ENCODE measurements at places on chromosomes 1 and 21.

GRCh38 chr1:119569095-119569494 lies 62.1 kb downstream of the HSD3B1 start:
- DNase-seq, result no peak

DNA sequence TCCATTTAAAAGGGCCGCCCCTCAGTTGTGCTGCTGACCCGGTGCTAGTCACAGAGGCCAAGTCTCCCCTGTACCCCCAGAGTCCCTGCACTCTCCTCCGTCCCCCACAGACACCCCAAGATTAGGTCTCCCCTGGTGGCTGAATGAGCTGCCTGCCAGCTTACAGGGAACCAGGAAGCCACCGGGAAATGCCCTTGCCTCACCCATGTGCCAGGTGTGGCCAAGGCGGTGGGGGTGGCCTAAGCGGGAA lies 32.7 kb downstream of the HSPG2 start:
- DNase-seq, result no peak

- no peak for DNase-seq
These were observed 25.5 kb downstream of the STUM start for GRCh38 chr1:226574044-226574443.

- no peak for DNase-seq
These were observed 21.6 kb upstream of the CLDN14 start for GRCh38 chr21:36501589-36501892.

DNA sequence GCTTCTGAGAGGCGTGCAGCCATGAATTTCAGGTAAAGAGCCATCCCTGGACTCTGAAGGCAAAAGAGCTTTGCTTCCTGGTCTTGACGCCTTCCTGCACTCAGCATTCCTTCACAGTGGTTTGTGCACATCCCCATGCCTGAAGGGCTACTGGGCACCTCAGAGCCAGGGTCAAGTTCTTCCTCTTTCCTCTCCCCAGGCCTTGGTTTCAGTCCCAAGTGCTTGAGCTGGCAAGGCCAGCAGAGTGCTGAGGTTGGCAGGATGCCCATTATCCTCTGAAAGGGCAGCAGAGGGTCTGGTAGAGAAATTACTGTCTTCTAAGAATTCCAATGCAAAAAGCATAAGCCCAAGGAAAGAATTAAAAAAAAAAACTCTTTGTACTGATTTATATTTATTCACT lies 1064.9 kb downstream of the TTLL7 start:
- peak; percentile 40 for DNase-seq

- DNase-seq, result no peak
These were observed 117.2 kb downstream of the PLPP3 start for GRCh38 chr1:56462209-56462608.

DNA sequence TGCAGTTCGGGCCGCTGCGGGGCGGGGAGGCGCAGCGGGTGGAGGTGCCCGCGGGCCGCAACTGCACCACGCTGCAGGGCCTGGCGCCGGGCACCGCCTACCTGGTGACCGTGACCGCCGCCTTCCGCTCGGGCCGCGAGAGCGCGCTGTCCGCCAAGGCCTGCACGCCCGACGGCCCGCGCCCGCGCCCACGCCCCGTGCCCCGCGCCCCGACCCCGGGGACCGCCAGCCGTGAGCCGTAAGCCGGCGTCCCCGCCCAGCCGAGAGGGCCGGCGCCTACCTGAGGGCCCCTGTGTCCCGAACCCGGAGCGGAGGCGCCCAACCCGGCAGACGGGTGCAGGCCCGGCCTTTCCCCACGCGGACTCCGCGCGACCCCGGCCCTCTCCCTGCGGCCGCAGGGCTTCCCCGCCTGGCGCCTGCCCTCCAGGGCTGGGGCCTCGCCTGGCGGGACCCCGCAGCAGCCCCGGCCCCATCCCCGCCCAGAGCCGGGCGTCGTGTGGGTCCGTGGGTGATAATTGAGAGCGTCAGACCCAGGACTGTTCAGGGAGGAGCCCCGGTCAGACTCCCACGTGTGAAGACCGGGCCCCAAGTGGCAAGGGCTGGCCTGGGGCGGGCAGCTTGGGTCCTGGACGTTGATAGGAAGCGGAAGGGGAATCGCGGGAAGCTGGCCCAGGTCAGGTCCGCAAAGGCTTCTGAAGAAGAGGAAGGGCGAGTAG lies 4.2 kb downstream of the VWA1 start:
- DNase-seq, result no peak

DNA sequence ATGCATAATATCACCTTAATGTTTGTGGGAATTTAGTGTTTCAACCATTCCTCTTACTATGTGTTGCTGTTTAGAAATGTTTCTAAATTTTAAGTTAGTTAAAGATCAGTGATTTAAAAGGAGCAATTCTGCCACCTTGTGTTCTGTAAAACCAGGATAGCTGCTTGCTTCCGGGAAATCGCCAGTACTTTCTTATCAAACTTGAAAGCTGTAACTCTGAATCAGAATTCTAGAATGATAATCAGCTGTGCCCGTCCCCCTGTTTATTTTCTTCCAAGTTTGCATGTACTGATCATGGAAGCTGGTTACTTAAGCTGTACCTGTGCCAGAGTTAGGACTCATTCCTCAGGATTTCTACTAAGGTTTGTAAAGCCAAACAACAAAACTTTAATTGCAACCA lies 656.4 kb downstream of the LTN1 start:
- DNase-seq, result peak; percentile 39

- no peak for DNase-seq
These were observed 41.1 kb downstream of the ZNF678 start for GRCh38 chr1:227604446-227604845.

DNA sequence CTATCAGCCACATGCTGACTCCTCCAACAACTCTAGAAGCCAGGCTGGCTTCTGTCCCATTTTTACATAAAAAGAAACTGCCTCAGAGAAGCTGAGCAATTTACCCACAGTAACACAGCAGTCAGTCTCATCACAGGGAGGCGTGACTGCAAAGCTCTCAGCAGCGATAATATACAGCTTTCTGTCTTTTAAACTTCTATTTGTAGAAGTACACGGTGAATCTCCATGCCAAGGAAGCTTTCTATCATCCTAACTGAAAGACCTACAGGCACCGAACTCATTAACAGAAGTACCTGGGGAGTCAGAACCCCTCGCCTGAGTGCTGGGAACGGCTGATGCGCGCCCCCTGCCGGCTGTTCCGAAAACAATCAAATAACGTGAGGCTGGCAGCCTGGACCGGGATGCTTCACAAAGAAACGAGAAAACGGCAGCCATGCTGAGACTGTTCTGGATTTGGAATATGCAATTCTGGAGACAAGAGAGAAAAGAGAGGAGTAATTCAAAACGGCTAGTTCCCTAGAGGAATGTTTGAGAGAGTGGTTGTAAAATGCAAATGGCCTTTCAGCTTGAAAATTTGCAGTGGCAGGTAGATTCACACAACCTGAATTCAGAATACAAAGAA lies 43.5 kb upstream of the RAB4A start:
- peak; percentile 85 for DNase-seq

GRCh38 chr1:94819238-94819944 lies 766 bp upstream of the SLC44A3 start:
- no peak for DNase-seq

DNA sequence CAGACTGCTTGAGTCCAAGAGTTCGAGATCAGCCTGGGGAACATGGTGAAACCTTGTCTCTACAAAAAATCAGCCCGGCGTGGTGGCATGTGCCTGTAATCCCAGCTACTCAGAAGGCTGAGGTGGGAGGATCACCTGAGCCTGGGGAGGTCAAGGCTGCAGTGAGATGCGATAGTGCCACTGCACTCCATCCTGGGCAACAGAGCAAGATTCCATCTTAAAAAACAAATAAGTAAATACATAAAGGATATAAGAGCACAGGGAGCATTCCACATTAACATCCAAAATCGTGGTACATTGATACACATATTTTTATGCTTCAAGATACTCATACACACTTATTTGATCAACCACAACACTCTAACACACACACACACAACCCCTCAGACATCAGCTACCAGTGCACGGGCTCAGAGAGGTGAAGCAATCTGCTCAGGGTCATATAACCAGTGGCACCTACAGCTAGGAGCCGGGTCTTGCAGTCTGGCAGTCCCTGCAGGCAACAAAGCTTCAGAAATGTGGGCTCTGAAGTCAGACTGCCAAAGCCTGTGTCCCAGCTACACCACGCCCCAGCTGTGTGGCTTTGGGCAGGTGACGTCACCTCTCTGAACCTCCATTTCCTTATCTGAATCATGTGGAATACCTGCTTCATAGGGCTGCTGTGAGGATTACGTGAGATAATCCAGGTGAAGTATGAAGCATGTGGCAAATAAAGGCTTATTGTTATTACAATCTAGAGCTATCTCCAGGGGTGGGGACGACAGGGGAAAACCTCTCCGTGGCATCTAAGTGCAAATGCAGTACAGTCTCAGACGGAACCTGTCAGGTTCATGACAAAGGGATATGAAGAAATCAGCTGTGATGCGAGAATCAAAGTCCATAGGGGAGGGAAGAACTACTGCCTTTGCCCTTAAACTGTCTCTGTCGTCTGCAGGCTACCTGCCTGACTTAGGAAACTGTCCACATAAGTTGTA lies 4.8 kb upstream of the CRYBG2 start:
- no peak for DNase-seq

GRCh38 chr1:16888860-16889816 lies 6.6 kb upstream of the RNU1-2 start:
- peak; percentile 87 for DNase-seq

DNA sequence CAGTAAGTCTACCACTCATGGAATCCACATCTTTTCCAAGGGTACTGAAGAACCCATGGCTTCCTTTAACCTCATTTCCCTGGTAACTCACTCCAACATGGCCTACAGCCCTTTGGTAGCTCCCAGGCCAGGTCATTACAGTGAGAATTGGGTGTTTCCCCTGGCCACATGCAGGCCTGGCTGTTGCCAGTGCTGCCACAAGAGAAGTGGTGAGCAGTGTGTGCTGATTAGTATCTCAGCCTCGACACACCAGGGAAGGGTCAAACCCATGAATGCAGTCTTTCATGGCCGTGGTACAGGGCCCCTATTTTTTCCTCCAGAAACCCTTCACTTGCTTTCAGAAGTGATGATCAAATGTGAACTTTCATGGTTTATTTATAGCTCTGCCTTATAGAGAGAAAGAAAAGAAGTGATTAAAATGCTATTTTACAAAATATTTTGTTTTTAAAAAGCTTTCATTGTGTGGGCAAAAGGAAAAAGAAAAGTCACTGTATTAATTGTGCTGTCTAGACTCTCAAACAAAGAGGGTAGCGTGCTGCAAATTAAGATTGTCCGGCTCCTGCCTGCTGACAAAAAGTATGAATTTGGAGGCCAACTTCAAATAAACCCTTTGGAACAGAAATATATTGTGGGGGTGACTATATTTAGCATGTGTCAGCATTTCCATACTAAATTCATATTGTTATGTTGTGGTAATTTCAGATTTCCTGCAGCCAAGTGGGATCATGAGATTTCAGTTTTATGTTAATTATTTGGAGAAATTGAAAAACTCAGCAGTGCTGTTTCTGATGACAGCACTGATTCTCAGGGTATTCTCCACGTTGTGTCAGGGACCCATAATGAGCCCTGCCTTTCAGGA lies 62.0 kb upstream of the HOOK1 start:
- DNase-seq, result no peak

DNA sequence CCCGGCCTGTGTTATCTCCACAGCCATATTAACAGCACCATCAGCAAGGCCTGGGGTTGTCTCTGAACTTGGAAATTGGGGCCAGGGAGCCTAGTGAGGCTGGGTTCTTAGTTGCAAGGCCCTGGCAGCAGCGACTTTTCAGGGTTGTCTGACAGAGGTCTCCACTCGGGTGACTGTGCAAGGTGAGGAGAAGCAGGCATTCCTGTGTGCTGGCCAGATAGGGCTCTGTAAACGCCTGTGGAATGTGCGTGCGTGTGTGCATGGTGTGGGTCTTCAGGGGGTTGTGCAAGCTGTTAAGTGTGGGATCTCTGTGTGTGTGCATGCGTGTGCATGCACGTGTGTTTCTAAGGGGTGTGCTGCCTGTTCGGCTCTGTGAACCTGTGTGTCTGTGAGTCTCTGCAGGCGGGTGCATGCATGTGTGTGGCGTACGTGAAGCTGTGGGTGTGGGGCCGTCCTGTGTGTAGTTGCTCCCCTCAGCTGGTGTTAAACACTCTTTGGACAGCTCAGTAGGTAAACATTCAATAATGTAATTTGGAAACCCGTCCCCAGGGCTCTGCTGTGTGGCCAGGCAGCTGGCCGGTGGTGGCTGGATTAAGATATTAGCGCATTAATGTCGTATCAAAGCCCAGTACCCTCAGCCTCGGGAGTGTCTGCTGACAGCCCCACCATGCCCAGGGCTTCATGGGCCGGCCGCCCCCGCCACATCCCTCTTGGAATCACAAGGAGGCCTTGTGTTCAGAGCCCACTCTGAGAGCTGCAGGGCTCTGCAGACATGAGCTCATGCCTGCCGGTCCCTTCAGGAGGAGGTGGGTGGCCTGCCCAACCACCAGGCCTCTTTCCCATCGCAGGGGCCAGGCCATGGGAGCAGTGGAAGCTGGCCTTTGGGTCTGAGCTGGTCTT lies 189.9 kb downstream of the FOXD2 start:
- no peak for DNase-seq

- peak; percentile 90 for DNase-seq
These were observed 617 bp upstream of the ADGRL2 start for GRCh38 chr1:81799939-81800694.

DNA sequence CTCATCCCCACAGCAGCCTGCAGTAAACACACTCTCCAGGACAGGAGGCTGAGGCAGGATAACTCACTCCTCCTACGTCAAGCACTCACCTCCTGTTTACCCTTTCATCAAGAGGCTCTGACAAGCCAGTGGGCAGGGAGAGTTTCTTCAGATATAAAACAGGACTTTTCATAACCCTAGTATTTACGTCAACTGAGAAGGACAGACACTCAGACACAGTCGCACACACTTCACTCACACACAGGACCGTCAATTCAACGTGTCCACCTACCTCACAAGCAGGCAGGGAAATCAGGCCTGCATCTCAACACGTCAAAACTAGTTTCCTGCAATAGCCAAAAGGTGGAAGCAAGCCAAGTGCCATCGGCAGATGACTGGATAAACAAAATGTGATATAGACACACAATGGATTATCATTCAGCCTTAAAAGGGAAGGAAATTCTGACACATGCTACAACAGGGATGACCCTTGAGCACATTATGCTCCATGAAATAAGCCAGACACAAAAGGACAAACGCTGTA lies 48.6 kb downstream of the ITPKB start:
- no peak for DNase-seq

DNA sequence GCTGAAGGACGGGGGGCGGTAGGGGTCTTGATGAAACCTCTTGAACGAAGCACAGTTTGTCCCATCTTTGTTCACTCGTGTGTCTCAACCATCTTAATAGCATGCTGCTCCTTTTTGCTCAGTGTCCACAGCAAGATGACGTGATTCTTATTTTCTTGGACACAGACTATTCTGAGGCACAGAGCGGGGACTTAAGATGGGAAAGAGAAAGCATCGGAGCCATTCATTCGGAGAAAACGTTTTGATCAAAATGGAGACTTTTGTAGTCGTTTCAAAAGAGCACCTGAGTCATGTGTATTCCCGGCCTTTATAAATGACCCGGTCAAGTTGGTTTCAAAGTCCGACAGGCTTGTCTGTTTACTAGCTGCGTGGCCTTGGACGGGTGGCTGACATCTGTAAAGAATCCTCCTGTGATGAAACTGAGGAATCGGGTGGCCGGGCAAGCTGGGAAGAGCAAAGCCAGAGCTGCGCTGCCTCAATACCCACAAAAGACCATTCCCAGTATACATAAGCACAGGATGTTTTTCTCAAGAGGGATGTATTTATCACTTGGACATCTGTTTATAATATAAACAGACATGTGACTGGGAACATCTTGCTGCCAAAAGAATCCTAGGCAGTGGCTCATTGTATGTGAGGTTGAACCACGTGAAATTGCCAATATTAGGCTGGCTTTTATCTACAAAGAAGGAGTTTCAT lies 18.5 kb downstream of the ETS2 start:
- DNase-seq, result no peak

- no peak for DNase-seq
These were observed 219.6 kb downstream of the MRPL39 start for GRCh38 chr21:25387665-25388064.

Measured in right hindlimb (tissue), 1 donor.